Cerebellum (tissue), 4 donors: ENCODE measurements at places on chromosomes 12 and 14. TPM values are rescaled to one million over a fixed set of nuclear protein-coding genes. Genes with fewer than 3 reads are reported as not detected.

EML5 gene
- total RNA-seq = 31.1 TPM

GRCh38 chr12:3669594-3669993 lies 83.3 kb downstream of the CRACR2A start:
- no peak for DNase-seq

DNA sequence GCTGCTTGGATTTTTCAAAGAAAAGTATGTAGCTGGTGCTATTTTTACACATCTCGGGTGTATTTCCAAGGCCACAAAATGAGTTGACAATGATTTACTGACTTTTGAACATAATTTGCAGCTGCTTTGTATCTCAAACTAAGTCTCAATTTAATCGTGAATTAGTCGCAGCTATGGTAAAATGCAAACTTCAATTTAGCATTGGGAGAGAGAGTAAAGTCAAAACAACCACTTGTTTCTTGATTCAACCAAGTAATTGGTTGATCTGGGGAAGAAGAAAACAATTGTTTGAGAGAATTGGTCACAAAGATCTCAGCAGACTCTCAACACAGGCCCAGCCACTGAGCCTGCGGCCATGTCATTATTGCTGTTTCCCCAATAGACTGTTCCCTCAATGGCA lies 75.0 kb upstream of the DYRK2 start:
- no peak for DNase-seq

ANAPC5 gene
- 159 TPM for total RNA-seq

GRCh38 chr14:79781882-79782281 lies 429.4 kb downstream of the DIO2 start:
- no peak for DNase-seq

OTUB2 gene
- 6.3 TPM for total RNA-seq

LRP1-AS gene
- not detected for total RNA-seq

PTPN21 gene
- total RNA-seq = 13.2 TPM

DNA sequence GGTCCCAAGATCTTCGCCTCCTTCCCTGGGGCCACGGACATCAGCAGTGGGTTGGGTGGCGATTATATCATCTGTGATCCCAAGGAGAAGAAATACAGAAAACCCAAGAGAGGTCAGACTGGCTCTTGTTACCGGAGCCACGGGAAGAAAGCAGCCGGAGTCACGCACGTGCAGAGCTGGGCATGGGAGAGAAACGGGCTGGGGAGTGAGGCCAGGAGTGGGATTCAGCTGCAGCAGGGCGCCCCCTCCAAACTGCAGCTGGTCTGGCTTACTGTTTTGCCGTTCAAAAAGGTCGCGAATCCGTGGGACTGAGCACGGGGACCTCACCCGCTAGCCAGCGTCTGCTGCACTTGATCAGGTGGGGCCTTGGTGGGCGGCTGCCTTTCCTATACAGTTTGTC lies 206.6 kb upstream of the PRMT8 start:
- no peak for DNase-seq

GRCh38 chr12:70540996-70541395 lies 96.2 kb downstream of the PTPRB start:
- DNase-seq = no peak
